ENCODE measurements at places on chromosomes 2 and 18. TPM values are rescaled to one million over a fixed set of nuclear protein-coding genes. Genes with fewer than 3 reads are reported as not detected.

GPR39 gene
- 3.6 TPM for total RNA-seq

GALR1 gene
- total RNA-seq, result not detected

EPC2 gene
- 29.3 TPM for total RNA-seq

SLC14A1 gene
- 136 TPM for total RNA-seq

HOXD4 gene
- total RNA-seq, result 1.2 TPM

SPP2 gene
- not detected for total RNA-seq

ACVR2A gene
- 39.4 TPM for total RNA-seq

PREPL gene
- total RNA-seq, result 41.3 TPM

GAD1 gene
- total RNA-seq, result 0.36 TPM

EMILIN1 gene
- 138 TPM for total RNA-seq

Data from osteoblast (primary cell).